ENCODE measurements at places on chromosomes 1 and 21.

GRCh38 chr1:109025694-109026093 lies 16.2 kb downstream of the WDR47 start:
- no peak for DNase-seq

DNA sequence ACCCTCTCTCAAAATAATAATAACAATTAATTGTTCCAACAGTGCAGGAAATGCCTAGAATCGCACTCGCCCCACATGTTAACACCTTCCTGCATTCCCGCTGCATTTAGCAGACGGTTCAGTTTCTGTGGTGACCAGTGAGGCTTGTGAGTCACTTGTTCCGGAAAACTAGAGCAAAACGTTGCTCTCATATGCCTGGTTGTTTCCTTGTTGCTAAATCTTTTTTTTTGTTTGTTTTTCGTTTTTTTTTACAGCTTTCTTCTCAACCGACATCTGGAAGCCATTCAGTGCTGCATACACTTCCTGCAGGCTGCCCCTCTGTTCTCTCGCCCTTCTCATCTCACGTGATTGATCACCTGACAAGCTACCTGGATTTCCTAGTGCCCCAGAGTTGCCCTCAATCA lies 56.9 kb upstream of the TMPRSS2 start:
- DNase-seq: no peak

DNA sequence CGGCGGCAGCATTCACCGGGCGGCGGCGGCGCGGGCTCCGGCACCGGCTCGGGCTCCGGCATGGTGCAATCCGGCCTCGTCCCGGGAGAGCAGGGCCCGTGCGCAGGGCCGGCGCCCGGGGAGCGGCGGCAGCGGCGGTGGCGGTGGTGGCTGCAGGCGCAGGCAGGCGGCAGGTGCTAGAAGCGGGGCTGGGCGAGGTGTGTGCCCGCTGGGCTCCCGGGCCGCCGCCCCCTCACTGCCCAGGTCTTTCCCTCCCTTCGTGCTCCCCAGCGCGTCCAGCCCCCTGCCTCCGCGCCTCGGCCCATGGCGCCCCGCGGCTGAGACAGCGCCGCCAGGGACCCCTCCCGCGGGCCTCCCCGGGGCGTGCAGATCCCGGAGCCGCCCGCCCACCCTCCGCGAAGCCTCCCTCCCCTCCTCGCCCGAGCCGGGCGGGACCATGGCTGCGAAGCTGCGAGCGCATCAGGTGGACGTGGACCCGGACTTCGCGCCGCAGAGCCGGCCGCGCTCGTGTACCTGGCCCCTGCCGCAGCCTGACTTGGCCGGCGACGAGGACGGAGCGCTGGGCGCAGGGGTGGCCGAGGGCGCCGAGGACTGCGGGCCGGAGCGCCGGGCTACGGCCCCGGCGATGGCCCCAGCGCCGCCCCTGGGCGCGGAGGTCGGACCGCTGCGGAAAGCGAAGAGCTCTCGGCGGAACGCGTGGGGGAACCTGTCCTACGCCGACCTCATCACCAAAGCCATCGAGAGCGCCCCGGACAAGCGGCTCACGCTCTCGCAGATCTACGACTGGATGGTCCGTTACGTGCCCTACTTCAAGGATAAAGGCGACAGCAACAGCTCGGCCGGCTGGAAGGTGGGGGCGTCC lies 492 bp downstream of the FOXO6 start:
- no peak for DNase-seq

DNA sequence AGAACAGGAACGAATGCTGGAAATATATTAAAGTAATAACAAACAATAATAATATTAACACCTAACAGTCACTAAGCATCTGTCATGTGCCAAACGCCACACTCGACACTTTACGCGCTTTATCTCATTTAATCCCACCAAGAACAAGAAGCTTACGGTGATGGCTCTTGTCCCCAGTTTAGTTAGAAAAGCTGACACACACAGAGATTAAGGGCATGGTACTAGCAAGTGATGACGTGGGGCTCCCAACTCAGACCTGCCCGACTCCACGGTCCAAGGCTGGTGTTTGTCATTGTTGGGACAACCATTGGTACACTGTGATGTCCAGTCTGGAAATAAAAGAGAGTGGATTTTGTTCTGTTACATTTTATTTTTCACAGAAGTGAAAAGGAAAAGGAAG lies 41.1 kb upstream of the KIF26B start:
- no peak for DNase-seq

GRCh38 chr21:46097336-46098293 lies at the start of gene COL6A2:
Gene COL6A2, plus strand, starts transcription at chr21:46098112.
- peak; percentile 23 for DNase-seq

GRCh38 chr1:219701476-219701875 lies 88.6 kb upstream of the ZC3H11B start:
- no peak for DNase-seq

GRCh38 chr1:214331827-214332423 lies 51.0 kb downstream of the SMYD2 start:
- DNase-seq: no peak

DNA sequence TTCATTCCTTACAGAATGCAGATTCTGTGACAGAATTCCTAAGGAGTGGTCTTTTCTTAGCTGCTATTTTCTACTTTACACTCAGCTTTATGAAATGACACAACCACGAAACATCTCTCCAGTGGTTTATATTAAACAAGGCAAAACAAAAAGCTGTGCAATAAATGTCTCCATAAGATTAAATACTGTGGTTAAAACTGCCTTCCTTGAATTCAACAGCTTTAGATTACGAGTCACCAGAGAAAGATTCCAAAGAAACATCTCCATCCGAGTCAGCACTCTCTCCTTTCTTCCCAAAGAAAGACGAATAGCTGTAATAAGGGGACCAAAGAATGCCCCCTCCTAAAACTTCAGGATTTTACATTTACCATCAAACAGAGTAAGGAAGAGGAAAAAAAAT lies 4.6 kb upstream of the C1orf87 start:
- DNase-seq: no peak

Measured in activated T-helper 1 cell treated with anti-CD3 and anti-CD28 coated beads, Interleukin-2, amount 50 U/mL, for 16 hours (primary cell).